ENCODE measurements at places on chromosomes 7 and 10. TPM values are rescaled to one million over a fixed set of nuclear protein-coding genes. Genes with fewer than 3 reads are reported as not detected.

DNA sequence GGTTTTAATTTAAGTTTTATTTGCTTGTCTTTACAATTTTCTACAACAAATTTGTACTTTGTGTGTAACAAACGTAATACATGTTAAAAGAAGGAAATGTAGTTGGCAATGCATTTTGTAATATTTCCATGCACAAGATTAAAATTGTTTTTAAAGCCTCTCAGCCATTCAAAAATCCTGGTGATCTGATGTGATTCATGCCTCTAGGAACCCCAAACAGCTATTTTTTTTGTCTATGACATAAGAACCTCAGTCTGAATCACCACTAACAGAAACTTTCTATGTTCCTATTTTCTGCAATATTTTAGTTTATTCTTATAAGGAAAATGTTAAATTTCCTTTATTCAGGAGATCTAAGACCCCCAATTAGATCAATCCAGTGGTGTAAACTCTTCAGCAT lies 183.1 kb upstream of the YAE1 start:
- peak; percentile 23 for DNase-seq

DNA sequence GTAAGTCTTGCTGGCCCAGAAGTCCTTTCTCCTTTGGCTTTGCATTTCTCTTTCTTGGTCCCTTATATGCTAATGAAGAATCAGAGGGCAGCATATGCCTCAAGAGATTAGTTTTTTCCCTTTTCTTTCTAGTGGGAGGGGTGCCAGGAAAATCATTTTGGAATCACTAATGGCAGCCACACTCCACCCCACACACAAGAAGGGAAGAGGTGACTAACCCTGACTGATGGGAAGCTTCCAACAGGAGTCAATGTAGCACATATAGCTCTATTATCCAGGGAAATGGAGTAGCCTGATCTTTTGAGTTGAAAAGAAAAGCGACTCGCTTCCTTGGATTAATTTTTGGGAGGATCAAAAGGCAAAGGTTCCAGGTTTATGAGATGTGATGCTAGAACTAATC lies 225.3 kb downstream of the KIF20B start:
- peak; percentile 9 for DNase-seq

DNA sequence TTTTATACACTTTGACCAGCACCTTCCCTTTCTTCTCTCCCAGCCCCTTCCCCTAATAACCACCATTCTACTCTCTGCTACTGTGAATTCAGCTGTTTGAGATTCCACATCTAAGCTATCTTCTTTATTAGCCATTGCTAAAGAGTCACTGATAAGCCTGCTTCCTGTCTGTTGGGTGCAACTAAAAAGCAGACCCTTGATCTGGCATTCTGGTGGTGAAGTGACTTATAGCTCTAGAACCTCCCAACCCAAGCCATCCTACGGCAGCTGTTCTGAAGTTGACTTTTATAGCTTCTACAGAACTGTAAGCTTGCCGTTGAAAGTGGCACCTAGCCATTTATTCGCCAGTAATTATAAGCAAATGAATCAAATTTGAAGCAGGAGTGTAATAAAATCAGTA lies 105.6 kb downstream of the AHR start:
- no peak for DNase-seq

DNA sequence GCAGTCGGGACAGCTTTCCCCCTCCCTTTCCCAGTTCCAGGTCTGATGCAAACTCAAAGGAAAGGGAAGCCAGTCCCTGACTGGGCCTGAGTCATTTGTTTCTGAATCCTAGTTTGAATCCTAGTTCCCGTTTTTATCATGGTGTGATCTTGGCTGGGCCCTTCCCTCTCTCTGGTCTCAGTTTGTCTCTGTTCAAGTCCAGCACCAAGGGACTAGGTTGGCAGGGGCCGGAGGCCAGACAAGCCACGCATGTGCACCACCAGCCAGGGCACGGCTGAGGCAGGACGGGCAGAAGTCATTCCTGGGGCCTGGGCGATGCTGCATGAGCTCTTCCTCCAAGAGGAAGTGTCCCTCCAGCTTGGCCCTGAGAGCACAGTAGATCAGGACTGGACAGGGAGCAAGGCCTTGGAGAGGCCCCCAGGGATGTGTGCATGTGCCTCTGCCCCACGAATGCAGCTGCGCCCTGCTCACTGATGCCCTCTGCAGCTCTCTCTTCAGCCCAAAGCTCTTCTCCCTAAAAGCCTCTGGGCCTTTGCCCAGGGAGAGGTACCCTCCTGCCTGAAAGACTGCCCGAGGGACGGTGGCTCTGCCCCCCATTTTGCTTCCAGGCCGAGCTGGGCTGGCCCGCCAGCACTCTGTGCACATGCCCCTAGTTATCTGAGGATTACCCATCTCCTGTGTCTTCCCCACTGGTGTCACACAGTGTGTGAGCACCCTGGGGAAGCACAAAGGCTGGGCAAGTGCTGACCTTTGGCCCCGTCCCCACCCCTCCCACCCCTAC lies 86.7 kb downstream of the ZMIZ1 start:
- DNase-seq: no peak

DNA sequence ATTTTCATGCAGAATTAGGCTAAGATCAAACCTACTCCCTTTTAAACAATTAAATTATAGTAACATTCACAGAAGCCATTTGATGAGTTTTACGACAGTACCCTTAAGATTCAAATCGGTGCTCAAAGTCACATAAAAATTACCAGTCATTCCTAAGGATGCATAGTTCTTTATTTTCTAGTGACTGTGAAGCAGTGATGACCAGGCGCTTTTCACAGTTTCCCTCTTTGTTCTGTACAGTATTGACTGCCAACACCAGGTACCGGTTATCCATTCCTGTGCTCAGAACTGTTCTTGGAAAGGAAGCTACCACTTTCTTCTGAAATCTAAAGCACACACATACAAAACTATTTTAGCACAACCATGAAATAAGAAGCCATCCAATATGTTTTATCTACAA lies 1.9 kb downstream of the DNA2 start:
- DNase-seq: no peak

DNA sequence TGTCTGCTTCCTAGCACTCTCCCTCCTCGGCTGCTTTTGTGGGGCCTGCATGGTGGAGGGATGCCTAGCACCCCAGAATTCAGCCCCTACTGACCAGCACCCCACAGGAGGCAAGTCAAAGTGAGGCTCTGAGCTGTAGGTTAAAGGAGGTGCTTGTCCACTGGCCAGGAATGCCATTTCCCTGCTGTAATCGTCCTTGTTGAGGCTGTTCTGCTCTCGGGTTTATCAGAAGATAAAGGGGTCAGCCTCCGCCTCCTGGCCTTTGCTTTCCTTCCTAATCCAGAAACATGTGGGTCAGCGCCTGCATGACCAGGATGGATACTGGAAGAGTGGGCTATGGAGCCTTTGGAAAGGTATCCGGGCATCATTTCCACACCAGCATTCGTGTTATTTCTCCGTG lies 98.9 kb downstream of the MKI67 start:
- no peak for DNase-seq

The PDK4 gene
- total RNA-seq: 0.71 TPM

The HOXA11 gene
- 7.7 TPM for total RNA-seq

The ATP6V1F gene
- 130 TPM for total RNA-seq

The SPDYE18 gene
- total RNA-seq: not detected
